ENCODE measurements at places on chromosomes 2 and 18.
A peak's percentile ranks its signal among the peaks of the same experiment; 100 is the strongest.

- no peak for DNase-seq
These were observed 31.9 kb downstream of the SMAD7 start for GRCh38 chr18:48918660-48919456.

- DNase-seq = no peak
These were observed 87.2 kb downstream of the BCL11A start for GRCh38 chr2:60466161-60466702.

DNA sequence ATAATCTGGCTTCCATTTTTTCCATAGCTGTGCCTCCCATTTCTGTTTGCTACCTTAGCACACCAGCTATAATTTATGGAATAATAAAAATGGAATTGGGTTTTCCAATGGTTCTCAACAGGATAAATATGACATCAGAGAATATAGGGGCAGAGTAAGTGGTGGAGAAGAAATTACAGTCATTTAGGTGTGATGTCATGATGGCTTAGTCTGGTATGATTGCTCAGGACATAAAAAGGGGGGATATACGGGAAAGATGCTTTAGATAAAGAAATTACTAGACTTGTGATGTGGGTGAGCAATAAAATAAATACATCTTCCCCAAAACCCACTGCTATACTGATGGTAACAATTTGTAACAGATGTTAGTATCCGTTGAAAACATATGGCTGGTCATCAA lies 21.6 kb upstream of the KIF5C start:
- no peak for DNase-seq

GRCh38 chr2:126784621-126785020 lies 114.1 kb upstream of the TEX51 start:
- no peak for DNase-seq

DNA sequence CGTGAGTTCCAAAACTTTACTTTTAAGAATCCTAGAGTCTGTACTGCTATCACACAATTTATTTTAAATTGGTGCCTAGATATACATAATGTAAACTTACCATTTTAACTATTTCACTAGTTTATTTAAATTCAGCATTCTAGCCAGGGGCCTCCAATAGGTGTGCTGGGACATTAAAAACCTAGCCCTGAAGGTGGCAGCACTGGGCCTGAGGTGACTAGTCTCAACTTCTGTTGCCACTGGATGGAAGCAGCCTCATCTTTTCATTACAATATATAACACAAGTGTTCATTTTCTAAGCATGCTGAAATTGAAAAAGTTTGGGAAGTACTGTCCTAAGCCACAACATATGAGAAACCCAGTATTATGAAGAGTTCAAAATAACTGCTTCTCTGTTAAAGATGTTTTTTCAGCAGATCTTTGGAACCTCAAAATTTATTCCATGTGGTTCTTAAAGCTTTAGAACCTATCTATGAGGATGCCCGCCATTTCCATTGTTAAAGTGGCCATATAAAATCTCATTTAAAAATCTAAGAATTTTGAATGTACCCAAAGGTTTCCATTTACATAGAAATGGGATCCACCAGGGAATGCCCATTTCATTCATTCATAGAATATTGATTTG lies 2.9 kb upstream of the RBBP8 start:
- DNase-seq = peak; percentile 82

DNA sequence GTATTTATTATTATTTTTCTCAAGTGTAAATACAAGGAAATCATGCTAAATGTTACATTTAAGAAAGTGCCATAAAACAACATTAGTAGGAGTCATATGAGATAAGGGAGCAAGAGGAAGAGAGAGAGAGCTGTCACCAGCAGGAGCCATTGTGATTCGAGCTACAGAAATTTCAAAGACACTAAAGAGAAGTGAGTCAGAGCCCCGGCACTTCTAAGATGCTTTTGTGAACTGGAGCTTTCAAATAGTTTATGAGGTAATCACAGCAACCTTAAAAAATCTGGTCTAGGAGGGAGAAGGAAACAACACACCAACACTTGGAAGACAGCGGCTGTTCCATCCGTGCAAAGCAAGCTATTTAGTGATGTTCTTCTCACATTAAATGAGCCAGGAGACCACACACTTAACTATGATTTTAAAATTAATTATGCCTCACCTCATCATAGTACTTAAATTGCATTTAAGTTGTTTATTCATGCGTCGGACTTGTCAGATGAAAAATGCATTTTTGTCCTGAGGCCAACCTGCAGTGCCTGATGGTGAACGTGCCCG lies 382.7 kb upstream of the SALL3 start:
- no peak for DNase-seq
